T-helper 1 cell (primary cell): ENCODE measurements at places on chromosomes 6 and 20.

- no peak for DNase-seq
Observed at GRCh38 chr6:89295981-89296380, 19.1 kb downstream of the GABRR2 start.

DNA sequence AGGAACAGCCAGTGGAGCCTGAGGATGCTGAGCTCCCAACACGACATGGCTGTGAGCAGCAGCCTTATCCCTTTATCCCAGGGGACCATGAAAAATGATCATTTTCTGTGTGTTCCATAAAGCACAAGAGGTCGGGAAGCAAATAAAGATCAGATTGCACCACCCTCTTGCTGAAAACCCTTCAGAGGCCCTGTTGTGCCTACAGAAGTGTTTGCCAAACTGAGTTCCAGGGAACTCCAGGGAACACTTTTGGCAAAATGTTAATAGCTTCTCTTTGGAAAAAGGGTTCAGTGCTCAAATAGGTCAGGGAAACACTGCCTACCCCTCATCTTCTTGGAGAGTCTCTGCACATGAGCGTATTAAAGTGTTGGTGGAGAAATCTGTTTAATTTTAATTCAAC lies 24.4 kb downstream of the ARMC2 start:
- DNase-seq: no peak

GRCh38 chr20:39132511-39132910 lies 170.4 kb downstream of the DHX35 start:
- no peak for DNase-seq

DNA sequence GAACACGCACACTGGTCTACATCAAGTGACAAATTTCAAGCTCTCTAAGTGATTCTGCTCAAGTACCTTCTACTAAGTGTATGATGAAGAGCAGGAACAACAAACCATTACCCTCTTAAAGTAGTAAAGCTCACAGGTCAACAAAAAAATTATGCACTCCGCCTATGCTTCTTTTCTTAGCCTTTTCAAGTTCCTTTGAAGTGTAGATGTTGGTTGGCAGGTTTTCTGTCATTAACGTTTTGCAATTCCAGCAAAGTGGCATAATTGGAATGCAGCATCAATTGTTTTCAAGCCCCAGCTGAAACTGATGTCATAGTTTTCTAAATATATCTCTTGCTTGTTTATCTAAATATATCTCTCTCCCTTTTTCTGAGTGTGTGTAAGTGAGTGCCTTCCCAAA lies 396.9 kb upstream of the EYS start:
- DNase-seq: no peak

DNA sequence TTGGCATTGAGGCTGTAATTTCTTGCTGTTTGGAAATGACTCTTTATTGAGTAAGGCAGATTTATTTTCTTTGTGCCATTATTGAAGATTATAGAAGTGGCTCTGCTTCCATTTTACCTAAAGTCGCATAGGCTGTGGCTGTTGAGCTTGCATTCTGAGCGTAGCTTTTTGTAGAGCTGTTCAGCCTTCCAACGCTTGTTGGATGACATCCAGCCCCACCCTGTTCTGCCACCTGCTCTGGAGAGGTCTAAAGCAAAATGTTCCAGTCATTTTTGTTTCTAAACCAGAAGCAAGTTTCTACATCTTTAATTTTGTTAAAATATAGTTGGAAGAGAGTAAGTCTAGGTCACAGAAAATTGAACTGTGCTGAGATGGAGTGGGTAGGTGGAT lies 24.4 kb downstream of the UST start:
- DNase-seq: no peak

GRCh38 chr6:32192608-32193039 lies at the start of gene GPSM3:
Gene GPSM3 (minus strand): TSS chr6:32192643. CDS start chr6:32192513, 130 bp downstream.
- DNase-seq: peak; percentile 46

DNA sequence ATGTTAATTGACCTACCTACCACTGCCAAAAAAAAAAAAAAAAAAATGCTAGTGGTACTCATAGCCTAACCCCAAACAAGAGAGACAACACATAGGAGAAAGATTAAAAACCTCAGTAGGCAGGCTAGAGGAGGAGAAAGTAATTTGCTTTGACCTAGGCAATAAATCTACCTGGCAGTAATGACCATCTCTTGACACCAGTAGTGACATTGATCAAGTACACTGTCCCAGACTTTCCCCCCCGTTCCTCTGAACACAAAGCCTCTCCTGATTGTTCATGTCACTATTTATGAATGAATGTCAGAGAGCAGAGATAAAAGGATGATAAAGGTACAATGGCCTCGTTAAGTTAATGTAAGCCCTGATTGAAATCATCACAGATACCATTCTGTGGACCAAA lies 746.8 kb downstream of the CBLN4 start:
- DNase-seq: no peak

DNA sequence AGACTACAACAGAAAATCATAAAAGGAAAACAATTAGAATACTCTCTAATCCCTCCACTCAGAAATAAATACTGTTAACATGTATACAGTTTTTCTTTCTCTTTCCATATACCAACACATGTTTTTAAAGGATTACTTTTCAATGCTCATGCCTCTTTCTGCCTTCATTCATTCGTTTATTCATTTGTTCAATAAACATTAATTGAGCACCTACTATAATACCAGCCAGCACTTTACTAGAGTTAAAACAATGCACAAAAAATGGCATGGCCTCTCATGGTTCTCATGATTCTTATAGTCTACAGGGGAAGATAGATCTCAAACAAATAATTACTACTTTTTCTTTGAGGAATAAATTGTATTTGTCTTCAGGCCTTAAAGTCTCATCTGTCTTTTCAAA lies 70.3 kb upstream of the RIPOR2 start:
- DNase-seq: no peak

DNA sequence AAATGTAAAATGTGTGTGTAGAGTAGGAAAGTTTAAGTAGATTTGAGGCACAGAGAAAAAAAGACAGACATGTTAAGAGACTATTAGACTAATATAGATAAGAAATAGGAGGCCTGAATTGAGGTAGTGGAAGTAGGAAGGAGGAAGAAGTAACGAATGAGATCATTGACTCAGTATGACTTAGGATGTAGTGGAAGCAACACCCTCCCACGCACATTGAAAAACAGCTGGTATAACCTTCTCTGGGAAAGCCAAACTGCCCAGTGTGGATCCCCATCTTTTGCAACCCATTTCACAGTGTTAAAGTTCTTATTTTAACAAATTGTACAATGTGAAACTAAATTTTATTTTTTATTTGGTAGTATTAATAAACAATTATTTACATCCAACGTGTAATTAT lies 89.1 kb downstream of the GRIK2 start:
- DNase-seq: no peak

DNA sequence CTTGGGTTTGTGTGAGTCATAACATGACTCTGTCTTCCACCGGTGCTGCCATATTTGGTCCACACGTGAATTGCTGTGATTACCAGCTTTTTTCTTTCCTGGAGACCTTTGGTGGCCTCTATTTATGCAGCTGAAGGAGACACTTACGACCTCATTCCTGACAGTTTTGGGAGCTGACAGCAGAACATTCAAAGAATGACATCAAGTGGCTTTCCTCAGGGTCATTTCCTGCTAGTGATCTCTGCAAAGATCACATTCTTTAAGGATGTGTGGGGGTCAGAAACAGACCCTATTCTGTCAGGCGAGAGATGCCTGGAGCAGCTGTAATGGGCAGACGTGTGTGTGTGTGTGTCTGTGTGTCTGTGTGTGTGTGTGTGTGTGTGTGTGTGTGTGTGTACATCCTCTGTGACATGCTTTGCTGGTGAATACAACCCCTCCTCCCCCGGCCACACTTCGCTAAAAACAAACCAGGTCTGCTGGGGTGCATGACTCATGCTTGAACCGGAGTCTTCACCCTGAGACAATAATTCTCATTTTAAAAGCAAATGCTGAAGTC lies 115.6 kb downstream of the TMEM170B start:
- no peak for DNase-seq

DNA sequence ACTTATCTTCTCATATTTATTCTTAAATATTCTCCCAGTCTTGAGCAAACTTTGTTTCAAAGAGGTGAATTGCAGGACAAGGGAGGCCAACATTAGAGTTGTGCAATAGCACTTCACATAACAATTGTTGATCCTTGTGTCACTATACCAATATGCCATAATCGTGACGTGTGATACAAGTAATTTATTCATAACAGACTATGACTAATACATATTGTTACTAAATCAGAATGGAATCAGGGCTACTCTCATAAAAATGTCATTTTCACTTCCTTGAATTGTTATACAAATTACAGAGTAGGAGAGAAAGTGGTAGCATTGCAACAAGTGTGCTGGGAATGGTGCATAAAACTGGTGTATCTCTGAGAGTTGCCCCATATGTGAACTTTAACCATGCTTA lies 37.2 kb upstream of the PLCB1 start:
- no peak for DNase-seq

DNA sequence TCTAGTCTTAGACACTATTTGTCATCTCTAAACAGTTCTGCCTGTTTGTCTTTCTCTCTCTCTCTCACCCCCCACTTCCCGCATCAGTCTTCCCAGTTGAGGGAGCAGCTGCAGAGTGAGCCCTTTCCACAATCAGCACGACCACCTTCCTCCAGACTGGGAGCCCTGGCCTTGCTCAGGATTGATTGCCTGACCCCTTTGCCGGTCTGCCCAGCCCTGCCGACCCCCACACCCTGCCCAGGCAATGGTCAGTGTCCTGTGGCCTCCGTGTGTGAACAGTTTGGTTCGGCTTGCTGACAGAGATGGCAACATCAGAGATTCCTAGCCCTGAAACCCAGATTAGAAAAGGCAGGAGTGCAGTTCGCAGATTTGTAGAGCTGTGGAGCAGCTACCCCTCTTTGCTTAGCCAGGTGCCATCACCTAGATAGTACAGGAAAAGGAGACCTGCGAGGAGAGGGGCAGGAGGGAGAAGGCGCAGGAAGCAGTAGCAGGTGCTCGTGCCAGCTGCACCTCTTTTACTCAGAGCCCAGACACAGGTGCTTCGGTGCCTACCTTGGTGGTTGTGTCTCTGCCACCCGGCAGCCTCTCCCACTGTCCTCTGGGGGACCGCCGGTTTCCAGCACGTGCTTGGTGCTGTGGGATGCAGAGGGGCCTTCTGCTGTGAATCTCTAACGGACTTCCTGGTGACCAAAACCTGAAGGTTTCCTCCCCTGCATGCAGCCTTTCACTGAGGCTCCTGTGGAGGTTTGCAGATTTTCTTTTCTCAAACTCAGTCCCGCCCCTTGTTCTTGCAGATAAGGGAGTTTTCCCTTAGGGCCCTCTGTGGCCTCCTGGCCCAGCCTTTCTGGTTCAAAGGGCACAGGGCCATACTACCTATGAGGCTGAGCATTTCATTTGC lies 92.4 kb downstream of the SCML4 start:
- DNase-seq: no peak

DNA sequence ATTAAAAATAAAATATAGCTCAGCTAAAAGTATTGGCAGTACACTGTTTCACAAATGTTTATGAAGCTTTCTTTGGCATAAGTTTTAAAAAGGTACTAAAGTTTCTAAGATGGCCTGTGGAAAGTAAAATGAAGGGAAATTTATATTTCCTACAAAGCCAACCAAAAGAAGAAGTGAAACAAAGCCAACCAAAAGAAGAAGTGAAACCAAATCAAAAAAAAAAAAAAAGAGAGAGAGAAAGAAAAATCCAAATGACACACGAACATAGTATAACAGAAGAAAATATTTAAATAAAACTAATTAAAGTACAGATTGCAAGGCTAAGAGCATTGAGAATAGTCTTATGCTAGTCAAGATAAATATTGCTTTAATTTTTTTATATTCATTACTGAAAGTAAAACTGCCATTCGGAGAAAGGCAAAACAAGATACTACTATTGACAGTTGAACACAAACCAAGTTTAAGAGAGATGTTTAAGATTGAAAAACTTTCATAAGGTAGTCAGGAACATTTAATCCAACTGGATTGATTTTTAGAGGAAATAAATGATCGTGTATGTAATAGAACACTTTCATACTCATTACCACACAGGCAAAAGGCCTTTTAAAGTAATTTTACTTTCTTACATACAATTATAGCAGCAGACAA lies 12.8 kb upstream of the KHDRBS2 start:
- DNase-seq: no peak

DNA sequence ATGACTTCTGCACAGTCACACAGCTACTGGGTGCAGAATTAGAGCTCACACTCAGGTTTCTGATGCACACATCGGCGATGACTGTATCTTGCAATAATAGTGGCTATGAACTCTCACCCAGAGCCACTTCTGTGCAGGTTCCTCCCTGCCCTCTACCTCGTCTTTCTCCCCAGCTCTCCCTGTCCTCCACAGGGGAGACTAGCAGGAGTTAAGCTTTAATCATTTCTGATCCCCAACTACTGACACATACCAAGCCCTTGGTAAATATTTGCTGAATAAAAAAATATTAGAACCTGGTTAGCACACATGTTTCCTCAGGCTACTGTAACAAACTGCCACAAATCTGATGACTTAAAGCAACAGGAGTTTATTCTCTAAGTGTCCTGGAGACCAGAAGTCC lies 222.7 kb upstream of the FOXA2 start:
- no peak for DNase-seq

DNA sequence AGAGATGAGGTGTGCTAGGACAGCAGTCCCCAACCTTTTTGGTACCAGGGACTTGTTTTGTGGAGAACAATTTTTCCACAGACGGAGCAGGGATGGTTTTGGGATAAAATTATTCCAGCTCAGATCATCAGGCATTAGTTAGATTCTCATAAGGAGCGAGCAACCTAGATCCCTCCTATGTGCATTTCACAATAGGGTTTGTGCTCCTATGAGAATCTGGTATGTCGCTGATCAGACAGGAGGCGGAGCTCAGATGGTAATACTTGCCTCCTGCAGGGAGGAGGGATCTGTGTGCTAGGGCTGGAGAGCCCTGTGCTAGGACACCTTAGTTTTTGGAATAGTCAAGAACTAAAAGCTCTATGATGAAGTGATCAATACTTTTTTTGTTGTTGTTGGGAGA lies 2.5 kb downstream of the SMIM13 start:
- peak; percentile 6 for DNase-seq

DNA sequence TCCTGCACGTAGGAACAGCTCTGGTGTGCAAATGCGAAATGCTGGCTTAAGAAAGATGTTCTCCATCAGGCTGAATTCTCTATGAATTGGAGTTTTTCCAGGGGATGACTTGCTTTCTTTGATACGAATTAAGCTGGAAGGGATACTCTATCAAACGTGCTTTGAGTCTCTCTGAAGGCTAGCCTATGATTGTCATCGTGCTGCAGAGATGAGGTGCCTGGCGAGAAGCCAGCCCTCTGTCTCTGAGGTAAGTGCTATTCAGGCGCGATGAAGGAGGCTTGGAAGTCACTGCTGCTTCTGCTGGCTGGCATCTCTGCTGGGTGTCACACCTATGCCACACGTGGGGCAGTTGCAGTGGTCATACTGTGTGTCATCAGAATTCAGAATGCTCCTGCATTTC lies 223.7 kb downstream of the TAF4 start:
- DNase-seq: no peak

GRCh38 chr20:3045042-3045815 lies 623 bp upstream of the MRPS26 start:
- DNase-seq: peak; percentile 30
